ENCODE measurements at places on chromosomes 2 and 18.

DNA sequence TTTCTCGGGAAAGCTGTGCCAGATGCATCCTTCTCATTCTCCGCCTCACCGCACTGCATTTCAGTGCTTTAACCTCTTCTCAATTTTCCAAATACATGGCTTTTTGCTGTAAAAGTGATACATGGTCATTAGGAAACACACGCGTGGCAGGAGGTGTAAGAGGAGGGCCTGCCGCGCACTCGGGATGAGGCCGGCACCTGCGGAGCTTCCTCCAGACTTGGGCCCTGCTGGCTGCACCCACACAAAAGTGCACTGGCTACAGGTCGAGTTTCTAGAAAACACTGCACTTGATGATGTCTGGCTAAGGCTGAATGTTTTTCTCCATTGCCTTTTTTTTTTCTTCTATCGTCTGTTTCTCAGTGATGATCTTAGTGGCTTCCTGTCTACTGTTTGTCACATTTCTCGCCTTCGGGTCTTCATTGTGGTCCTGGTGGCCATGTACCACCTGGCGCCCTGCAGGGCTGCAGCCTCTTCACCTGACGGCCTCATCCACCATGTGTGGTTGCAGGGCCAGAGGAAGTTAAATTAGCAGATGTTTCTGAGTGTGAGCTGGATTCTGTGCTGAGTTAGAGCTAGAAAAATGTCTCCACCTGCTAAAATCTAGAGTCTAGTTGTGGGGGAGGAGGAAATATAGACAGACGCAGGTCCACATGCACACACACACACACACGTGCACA lies 7.6 kb downstream of the KCNG2 start:
- DNase-seq = no peak

DNA sequence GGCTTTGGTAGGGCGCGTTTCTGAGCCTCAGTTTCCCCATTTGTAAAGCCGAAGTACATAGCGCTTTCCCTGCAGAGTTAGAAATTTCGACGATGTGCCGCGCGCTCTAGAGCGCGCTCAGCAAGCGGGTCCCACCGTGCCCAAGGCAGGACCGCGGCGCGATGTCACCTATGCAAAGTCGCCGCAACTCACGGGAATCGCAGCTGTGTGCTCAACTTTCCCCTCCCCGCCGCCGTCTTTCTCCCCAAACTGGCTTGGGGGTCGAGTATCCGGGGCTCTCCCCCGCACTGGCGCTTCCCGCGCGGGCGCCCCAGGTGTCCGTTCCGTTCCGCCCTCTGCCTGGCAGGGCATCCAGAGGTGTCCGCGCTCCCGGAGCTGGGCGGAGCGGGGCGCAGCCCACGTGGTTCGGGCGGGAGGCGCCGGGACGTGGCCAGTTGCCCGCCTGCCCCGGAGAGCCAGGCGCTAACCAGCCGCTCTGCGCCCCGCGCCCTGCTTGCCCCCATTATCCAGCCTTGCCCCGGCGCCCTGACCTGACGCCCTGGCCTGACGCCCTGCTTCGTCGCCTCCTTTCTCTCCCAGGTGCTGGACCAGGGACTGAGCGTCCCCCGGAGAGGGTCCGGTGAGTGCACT lies at the start of gene MLPH:
Gene MLPH (plus strand): TSS at position 433 of the 630 bp plus-strand sequence. CDS start 6,176 bp downstream, outside the sequence.
- DNase-seq = peak; percentile 32

DNA sequence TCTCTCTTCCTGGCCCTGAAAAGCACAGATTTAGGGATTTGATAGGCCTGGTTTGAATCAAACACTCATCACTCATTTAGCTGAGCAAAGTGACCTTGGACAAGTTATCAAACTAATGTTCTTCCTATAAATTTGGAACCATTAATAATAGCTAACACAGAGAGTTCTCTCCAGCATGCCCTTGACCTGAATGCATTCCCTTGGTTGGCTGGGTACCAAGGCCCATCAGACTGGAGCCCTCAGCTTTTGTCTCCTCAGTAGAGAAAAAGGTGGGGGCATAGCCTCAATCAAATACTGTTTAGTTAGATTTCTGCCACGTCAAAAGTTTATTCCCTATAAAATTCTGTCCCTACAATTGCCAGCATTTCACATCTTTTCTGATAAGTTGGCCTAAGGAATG lies 13.8 kb upstream of the MRPL19 start:
- DNase-seq = no peak

DNA sequence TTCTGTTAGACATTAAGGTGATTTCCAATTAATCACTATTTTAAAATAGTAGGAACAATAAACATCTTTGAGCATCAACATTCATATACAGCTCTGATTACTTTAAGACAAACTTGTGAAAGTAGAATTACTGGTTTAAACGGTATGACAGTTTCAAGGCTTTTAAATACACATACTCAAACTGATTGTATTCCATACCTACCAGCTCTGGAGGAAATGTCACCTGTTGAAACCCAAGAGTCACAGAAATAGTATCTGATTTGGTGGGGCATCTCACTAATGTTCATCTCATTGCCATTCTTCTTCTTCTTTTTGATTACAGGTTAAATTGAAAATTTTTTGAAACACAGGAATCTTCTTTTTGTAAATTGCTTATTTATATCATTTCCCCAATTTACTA lies 36.2 kb downstream of the USP40 start:
- DNase-seq = no peak

DNA sequence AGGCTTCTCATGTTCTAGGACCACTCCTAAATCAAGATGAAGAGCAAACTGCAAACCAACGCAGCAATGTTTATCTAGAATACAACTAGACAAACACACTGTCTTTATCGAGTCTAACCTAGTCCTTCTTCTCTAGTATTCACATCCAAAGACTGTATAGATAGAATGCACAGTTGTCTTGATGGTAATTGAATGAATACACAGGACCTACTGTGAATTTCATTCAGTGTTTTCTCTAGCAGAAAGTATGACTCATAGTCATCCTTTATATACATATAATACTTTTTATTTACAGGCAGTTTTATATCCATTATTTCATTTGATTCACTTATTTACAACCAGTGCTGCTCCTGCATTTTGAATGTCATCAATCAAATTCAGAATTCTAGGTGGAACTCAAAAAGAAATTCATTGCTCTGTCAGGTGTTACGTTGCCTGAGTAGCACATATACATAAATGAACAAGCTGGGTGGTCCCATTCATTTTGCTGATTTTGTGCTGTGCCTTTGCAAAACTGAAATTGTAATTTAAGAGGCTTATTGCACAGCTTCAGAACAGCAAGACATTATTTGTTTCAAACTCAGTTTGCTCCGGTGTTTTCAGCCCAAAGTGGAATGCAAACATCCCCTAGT lies 374.8 kb downstream of the EPHA4 start:
- no peak for DNase-seq

DNA sequence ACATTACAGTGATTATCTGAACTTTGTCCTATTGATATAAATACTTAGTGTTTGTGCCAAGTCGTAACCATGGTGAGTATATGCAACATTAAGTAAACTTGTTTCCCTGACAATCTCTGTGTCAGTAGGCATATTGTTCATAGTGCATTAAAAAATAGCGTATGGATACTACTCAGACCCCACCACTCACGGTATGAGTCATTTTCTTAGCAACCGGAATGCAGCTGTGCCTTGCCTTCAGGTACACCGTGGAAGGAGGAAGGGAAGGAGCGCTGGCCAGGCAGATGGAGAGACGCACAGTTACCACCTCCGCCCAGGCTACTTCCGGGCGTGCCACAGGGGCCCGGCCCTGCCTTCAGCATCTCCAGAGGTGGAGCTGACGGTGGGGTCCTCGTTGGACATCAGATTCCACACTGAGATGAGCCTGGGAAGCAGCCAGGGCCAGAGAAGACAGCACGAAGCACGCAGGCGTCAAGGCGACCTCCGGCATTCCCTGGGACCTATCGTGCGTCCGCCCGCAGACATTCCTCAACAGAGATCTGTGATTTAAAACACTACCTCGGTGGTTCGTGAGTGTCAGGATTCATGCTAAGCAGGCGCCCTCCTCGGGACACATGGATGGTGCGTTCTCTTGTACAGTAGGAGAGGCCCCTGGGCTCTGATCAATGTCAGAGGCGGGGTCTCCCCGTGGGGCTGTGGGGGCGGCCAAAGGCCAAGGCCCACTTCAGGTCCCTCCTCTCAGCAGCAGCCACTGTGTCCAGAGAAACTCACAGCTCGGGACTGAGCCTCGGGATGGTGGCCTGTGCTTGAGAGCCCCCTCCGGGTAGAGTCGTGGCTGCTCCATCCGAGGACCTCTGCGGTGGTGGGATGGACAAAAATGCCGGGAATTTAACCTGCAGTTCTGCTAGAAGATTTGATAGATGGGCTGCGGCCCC lies 82.2 kb upstream of the HDAC4 start:
- no peak for DNase-seq

DNA sequence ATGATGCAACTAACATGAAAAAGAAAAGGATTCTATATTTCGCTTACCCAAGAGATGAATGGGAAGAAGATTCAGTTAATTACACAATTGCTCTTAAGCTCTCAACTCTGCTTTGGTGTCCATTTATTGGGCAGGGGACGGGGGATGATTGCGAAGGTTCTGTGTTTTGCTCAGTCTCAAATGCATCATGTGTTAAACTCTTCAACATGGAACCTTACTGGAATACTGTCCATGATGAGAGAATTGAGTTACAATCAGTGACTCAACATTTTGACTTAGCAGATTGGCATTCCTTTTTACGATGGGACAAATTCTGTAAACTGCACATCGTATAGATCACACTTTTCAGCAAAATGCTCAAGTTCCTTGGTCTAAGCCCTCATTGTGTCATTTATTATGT lies 135.6 kb downstream of the RBMS1 start:
- no peak for DNase-seq

DNA sequence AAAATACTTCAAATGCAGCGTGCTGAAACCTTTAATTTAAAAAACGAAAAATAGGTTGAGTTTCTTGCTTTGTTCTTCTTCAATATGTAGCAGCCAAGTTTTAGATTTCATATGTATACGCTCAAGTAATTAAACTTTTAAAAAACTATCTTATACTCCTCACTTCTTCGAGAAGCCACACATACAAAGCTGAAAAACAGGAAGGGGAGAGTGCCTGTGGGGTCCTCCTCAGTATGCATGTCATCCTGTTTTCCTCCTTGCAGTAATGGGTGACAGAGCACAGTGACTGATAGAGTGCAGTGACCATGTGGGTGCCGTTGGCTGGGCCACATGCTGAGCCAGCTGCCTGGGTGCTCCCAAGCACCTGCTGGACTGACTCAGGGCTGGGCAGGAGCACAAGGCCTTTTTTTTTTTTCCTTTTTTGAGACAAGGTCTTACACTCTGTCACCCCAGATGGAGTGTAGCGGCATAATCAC lies 33.3 kb downstream of the UXS1 start:
- no peak for DNase-seq

DNA sequence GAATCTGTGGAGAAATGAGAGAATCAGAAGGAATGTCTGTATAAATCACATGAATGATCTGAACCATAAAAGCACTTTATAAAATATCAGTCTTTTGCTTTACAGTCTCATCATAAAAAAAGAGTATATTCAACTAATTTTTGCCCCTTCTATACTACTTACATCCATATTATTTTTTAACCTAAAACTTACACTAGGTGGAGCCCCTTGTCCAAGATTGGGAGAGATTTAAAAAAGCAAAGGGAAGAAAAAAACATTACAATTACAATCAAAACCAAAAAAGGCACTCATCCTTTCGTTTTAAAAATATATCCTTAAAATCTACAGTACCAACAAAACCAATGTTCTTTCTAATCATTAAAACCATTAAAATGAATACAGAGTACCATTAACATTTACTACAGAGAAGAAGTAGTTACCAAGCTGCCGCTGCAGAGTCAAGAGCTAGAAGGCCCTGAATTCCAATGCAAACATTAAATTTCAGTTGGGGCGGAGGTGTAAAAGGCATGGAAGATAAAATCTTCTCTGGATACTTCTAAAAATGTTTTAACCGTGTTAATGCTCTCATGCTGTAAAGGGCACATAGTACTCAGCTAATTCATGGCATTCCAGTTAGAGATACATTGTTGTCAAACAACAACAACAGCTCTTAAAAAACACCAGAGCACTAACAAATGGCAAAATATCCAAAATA lies 56.7 kb upstream of the EPB41L3 start:
- no peak for DNase-seq

Measured in right hindlimb (tissue), 1 donor.